GF-D8 (cell line): ENCODE measurements at places on chromosomes 12 and 14.
A peak's percentile ranks its signal among the peaks of the same experiment; 100 is the strongest.

- DNase-seq = peak; percentile 80
These were observed 145.3 kb downstream of the SSPN start for GRCh38 chr12:26340649-26341048.

GRCh38 chr12:93602897-93603668 is 30.6 kb downstream of the SOCS2 start:
- DNase-seq = no peak

GRCh38 chr12:57775563-57776246 is 3.3 kb downstream of the EEF1AKMT3 start:
- peak; percentile 76 for DNase-seq

- DNase-seq = no peak
These were observed 173.6 kb downstream of the SEC23A start for GRCh38 chr14:38929416-38929815.

DNA sequence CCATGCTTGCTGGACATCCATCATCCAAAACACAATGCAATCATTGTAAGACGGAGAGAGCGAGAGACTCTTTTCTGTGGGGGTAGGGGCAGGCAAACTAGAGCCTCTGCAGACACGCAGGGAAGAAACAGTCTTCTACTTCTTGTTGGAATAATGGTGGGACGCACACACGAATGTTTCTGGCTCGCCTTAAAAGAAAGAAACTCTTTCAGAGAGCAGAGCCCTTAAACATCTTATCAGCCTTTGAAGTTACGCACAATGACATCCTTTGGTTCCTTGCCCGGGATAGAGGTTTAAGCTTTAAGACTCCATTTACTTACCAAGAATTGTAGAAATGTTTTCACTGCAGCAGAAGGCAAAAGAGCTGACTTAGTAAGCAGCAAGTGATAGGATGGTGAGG is 133.8 kb upstream of the FOXN3 start:
- DNase-seq = no peak

DNA sequence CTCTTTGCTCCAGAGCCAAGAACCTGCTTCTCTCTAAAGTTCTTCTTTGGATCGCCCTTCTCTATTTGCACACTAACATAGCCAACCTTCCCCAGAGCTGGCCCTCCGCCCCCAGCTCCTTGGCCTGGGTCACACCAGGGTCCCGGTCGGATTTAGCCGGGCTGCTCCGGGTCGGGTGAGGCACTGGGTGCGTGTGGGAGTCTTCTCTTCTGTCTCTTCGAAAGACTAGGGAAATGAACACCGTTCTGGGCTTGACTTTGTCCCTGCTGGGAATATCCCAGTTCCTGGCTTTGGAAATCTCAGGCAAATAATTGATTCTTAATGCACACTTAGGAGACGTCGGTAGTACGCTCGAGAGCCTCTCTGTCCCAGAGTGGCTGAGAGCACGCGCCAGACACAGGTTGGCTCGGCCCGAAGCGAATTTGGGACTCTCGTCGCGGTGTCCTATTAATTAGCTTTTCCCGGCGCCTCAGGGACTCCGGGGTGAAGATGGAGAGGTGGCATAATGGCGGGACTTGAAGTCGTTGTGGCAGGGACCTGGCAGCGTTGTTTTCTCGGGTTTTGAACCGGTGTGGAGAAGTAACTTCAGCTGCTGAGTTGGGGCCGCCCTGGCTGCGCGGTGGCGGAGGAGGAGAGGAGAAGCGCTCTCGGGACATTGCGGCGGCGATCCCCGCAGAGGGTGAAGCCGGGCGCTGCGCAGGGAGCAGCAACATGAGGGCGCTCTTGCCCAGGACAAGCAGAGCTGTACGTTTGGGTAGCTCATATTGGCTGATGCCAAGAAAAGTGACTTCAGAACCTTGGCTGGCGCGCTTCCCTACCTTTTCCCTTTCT is 7.5 kb downstream of the FOXG1 start:
- DNase-seq = no peak

GRCh38 chr14:44490966-44491365 is 16.1 kb downstream of the FSCB start:
- DNase-seq = no peak

- no peak for DNase-seq
These were observed 325.1 kb downstream of the ALG10 start for GRCh38 chr12:34347367-34347766.

GRCh38 chr14:50231475-50232275 is at the start of gene SOS2:
SOS2 (minus strand) TSS chr14:50231578; CDS start chr14:50231283, 295 bp downstream.
- DNase-seq = peak; percentile 69

- no peak for DNase-seq
These were observed 65.4 kb downstream of the CLMN start for GRCh38 chr14:95254288-95254687.
